RWPE2 (cell line): ENCODE measurements at places on chromosomes 4 and X.
A peak's percentile ranks its signal among the peaks of the same experiment; 100 is the strongest.

DNA sequence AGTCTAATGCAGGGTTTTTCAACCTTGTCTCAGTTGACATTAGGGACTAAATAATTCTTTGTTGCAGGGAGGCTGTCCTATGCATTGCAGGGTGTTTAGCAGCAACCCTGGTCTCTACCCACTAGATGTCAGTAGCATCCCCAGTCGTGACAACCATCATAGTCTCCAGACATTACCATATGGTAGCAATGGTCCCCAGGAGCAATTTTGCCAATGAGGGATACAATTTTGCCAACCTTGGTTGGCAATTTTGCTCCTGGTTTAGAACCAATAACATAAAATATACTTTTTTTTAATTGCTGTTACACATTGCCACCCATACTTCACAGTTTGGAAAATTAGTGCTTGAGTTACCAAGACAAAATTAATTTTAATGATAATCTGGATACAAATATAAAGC is 6.0 kb downstream of the EREG start:
- no peak overlapping the region for H3K4me3 ChIP-seq
- H3K4me1 ChIP-seq = peaks cover 63% of the 10 kb centered on the region
- peak overlapping the region; percentile 99 for H3K27ac ChIP-seq
- no peak for DNase-seq

GRCh38 chr4:54014666-54015160 is 49.7 kb downstream of the CHIC2 start:
- H3K27me3 ChIP-seq = no peaks in the 10 kb centered on the region
- no peak for DNase-seq
- peaks cover 15% of the 10 kb centered on the region for H3K4me1 ChIP-seq
- peaks cover 38% of the 10 kb centered on the region for H3K36me3 ChIP-seq
- no peak overlapping the region for H3K27ac ChIP-seq
- no peak overlapping the region for H3K4me3 ChIP-seq

GRCh38 chr4:85102606-85103005 is 136.1 kb upstream of the WDFY3 start:
- no peaks in the 10 kb centered on the region for H3K4me1 ChIP-seq
- no peaks in the 10 kb centered on the region for H3K27me3 ChIP-seq
- H3K36me3 ChIP-seq = no peaks in the 10 kb centered on the region
- DNase-seq = no peak
- H3K4me3 ChIP-seq = no peak overlapping the region

- H3K36me3 ChIP-seq = no peaks in the 10 kb centered on the region
- H3K4me1 ChIP-seq = no peaks in the 10 kb centered on the region
- no peak overlapping the region for H3K4me3 ChIP-seq
- DNase-seq = no peak
Measured at GRCh38 chrX:21398426-21398825, 24.2 kb downstream of the CNKSR2 start.

DNA sequence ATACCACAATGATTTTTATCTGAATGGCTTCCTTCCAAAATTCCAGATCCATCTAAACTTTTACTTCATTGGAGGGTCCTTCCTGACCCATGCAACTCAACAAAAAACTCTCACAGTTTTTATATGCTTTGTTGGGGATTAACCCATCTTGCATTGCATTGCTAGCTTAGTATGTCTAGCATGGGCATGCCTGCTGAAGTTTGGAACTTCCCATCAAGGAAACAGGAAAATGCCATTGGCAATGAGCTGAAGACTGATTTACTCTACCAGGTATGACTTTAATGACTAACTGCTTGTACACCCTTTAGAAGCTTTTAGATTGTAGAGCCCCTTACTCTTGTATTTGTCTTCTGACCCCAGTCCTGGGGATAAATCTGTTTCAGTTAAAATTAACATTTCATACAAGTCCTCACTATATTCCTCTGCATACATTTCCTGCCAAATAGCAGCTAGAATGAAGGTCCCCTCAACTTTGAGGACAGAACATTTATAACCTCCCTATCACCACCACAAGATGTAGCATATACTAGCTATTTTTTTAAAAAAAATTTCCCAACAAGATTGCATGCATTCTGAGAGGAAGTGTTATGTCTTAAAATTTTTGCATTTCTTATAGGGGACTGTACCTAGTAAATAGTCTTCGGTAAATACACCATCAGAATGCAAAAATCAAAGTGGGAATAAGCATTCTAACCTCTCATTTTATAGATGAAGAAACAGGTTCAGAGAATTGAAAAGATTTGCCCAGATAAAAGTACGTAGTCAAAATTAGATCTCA is 52.5 kb upstream of the ATXN3L start:
- H3K4me1 ChIP-seq = peaks cover 3% of the 10 kb centered on the region
- H3K27me3 ChIP-seq = no peaks in the 10 kb centered on the region
- no peak overlapping the region for H3K4me3 ChIP-seq
- DNase-seq = no peak

GRCh38 chr4:8261851-8262535 is 7.6 kb upstream of the HTRA3 start:
- no peaks in the 10 kb centered on the region for H3K4me1 ChIP-seq
- H3K27ac ChIP-seq = no peak overlapping the region
- no peak overlapping the region for H3K4me3 ChIP-seq
- H3K36me3 ChIP-seq = no peaks in the 10 kb centered on the region
- no peak for DNase-seq
- H3K27me3 ChIP-seq = no peaks in the 10 kb centered on the region

- DNase-seq = no peak
- H3K4me3 ChIP-seq = no peak overlapping the region
- no peaks in the 10 kb centered on the region for H3K27me3 ChIP-seq
- H3K27ac ChIP-seq = no peak overlapping the region
- H3K4me1 ChIP-seq = no peaks in the 10 kb centered on the region
Measured at GRCh38 chrX:131747173-131747572, 203.3 kb downstream of the OR13H1 start.

GRCh38 chr4:74093981-74094623 is 4.9 kb downstream of the CXCL2 start:
- no peak for DNase-seq
- H3K4me3 ChIP-seq = no peak overlapping the region
- H3K36me3 ChIP-seq = peaks cover 29% of the 10 kb centered on the region
- peaks cover 19% of the 10 kb centered on the region for H3K4me1 ChIP-seq
- H3K27me3 ChIP-seq = no peaks in the 10 kb centered on the region
- peak overlapping the region; percentile 42 for H3K27ac ChIP-seq

DNA sequence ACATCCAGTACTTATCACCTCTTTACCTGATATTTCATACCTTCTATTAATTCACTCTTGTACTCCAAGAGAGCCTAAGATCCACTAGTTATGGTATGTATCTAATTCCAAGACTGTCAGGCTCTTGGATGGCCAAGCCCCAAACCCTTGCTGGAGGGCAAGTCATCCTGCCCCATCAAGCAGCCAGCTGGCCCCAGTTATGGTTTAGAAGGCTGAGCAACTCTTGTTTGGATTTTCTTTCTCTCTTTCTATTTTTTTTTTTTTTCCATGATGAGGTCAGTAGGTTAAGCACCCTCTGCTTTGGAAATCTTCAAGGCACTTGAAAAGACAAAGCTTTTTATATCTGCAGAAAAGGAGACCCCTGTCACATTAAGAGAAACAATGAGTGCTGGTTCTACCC is 10.9 kb upstream of the FGF16 start:
- DNase-seq = no peak
- peak overlapping the region; percentile 8 for H3K27ac ChIP-seq
- no peaks in the 10 kb centered on the region for H3K36me3 ChIP-seq
- peaks cover 4% of the 10 kb centered on the region for H3K4me1 ChIP-seq

DNA sequence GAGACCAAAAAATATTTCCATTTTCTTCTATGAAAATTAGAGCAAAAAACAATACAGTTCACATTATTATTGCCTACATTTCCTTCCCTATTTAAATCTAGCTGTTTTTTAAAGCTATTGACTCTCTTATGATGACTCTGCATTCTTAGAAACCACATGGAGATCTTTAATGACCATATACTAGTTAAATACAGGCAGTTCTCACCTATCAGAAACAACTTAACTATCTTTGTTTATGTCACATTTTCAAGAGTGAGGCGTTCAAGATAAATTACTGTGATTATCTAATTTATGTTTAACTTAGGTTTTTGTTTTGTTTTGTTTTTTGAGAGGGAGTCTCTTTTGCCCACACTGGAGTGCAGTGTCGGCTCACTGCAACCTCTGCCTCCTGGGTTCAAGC is 3.0 kb downstream of the CISD2 start:
- DNase-seq = no peak
- peaks cover 21% of the 10 kb centered on the region for H3K4me1 ChIP-seq
- H3K4me3 ChIP-seq = no peak overlapping the region
- no peaks in the 10 kb centered on the region for H3K27me3 ChIP-seq

GRCh38 chr4:148776941-148777340 is 334.7 kb upstream of the NR3C2 start:
- no peaks in the 10 kb centered on the region for H3K27me3 ChIP-seq
- no peaks in the 10 kb centered on the region for H3K4me1 ChIP-seq
- no peak overlapping the region for H3K27ac ChIP-seq
- H3K4me3 ChIP-seq = no peak overlapping the region
- no peaks in the 10 kb centered on the region for H3K36me3 ChIP-seq

DNA sequence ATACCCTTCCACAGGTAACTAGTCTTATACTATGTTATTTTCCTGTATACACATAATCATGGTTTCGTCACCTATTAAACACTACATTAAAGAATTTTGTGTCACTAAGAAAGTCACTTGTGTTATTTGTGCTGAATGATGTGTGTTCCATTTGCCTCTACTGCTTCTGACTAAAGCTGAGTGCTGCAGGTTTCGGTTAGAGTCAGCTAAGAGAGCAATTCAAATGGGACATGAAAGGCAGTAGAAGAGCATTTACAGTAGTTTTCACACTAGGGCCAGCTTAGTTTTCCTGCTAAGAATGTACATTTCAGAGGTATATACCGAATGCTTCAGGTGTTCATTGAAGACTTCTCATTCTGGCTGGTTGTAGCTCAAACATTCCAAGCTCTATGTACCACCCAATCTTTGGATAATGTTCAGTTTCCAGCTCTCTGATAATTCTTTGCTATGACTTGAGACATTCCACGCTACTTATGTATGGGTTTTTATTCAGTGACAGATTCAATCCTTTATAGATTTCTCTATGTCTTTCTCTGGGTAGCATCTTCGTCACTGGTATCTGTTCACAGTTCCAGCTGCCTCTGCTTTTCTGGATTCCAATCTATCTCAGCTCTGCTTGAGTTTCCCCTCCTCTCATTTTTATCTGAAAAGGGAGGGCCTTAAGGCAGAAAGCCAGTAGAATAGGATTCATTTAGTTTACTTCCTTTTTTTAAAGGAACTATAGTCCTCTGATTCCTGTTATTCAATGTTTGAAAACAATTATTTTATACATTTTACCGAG is 164.4 kb downstream of the CXXC4 start:
- no peak for DNase-seq
- no peak overlapping the region for H3K27ac ChIP-seq
- H3K27me3 ChIP-seq = no peaks in the 10 kb centered on the region
- no peaks in the 10 kb centered on the region for H3K36me3 ChIP-seq
- H3K4me1 ChIP-seq = no peaks in the 10 kb centered on the region
